Activated B cell treated with CpG ODN at 0.5 μM for 24 hours (primary cell): ENCODE measurements at places on chromosomes 6 and 20. TPM values are rescaled to one million over a fixed set of nuclear protein-coding genes. Genes with fewer than 3 reads are reported as not detected.

Gene ULBP1
- 1.9 and 2.2 TPM in 2 replicates for total RNA-seq

- H3K4me3 ChIP-seq, result no peak overlapping the region
- H3K27me3 ChIP-seq, result peaks cover 7% of the 10 kb centered on the region
Observed at GRCh38 chr6:7004581-7005297, 103.0 kb upstream of the RREB1 start.

GRCh38 chr6:154500769-154501577 lies 9.5 kb downstream of the CNKSR3 start:
- H3K4me1 ChIP-seq, result no peaks in the 10 kb centered on the region
- no peaks in the 10 kb centered on the region for H3K36me3 ChIP-seq
- H3K27me3 ChIP-seq, result peaks cover 12% of the 10 kb centered on the region
- DNase-seq, result no peak

DNA sequence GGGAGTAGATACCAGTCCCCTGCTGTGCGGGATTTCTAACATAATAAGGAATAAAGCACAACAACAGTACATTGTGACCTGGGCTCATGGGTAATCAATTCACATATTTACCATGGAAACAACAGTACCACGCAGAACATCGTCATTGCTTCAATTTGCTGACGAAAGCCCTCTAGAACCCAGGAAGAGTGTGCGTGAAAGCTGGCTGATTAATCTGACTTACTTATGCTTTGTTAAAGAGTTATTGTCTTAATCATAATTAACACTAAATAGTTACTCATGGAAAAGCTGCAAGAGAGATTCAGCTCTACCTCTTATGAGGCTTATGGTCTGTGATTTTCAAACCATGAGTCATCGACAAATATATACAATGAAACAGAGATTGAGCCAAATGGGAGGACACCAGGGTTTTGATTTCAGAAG lies 644.3 kb upstream of the AGPAT4 start:
- no peak overlapping the region for H3K27ac ChIP-seq
- H3K4me1 ChIP-seq, result no peaks in the 10 kb centered on the region
- H3K4me3 ChIP-seq, result no peak overlapping the region

DNA sequence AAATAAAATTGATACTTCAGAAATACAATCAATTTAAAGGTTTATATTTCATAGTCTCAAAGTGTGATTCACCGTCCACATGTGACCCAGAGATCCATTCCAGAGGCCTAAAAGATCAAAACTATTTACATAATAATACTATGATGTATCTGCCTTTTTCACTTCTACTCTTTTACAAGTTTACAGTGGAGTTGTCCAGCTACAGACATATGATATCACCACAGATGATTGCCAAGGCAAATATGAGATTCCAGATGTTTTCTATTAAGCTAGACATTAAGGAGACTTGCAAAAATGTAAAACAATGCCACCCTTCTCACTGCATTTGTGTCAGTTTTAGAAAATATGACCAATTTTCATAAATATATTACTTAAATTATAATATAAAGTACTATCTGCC lies 443.7 kb downstream of the GJA1 start:
- H3K27ac ChIP-seq, result no peak overlapping the region
- H3K27me3 ChIP-seq, result no peaks in the 10 kb centered on the region
- H3K4me3 ChIP-seq, result no peak overlapping the region
- H3K36me3 ChIP-seq, result no peaks in the 10 kb centered on the region
- DNase-seq, result no peak

GRCh38 chr6:25829375-25829774 lies 2.5 kb downstream of the SLC17A1 start:
- H3K4me1 ChIP-seq, result no peaks in the 10 kb centered on the region
- H3K36me3 ChIP-seq, result no peaks in the 10 kb centered on the region
- H3K27ac ChIP-seq, result no peak overlapping the region
- no peak for DNase-seq

DNA sequence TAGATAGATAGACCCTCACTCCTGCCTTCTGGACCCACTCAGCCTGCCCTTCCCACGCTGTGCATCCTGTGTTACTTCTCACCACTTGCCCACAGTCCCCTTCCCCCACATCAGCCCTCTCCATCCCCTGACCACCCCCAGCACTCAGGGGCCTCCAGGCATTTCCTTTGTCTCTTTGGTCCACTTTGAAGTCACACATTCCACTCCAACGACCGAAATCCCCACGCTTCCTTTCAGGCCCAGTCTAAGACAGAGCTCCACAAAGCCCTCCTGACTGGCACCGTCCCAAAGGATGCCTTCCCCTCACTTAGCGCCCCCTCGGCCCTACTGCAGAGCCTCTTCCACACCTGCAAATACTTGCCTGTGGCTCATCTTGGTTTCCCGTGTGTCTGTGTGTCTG lies 83.8 kb downstream of the FOXF2 start:
- H3K4me1 ChIP-seq, result peaks cover 10% of the 10 kb centered on the region
- no peak for DNase-seq
- H3K27me3 ChIP-seq, result peaks cover 16% of the 10 kb centered on the region
- H3K4me3 ChIP-seq, result no peak overlapping the region
- H3K36me3 ChIP-seq, result no peaks in the 10 kb centered on the region

DNA sequence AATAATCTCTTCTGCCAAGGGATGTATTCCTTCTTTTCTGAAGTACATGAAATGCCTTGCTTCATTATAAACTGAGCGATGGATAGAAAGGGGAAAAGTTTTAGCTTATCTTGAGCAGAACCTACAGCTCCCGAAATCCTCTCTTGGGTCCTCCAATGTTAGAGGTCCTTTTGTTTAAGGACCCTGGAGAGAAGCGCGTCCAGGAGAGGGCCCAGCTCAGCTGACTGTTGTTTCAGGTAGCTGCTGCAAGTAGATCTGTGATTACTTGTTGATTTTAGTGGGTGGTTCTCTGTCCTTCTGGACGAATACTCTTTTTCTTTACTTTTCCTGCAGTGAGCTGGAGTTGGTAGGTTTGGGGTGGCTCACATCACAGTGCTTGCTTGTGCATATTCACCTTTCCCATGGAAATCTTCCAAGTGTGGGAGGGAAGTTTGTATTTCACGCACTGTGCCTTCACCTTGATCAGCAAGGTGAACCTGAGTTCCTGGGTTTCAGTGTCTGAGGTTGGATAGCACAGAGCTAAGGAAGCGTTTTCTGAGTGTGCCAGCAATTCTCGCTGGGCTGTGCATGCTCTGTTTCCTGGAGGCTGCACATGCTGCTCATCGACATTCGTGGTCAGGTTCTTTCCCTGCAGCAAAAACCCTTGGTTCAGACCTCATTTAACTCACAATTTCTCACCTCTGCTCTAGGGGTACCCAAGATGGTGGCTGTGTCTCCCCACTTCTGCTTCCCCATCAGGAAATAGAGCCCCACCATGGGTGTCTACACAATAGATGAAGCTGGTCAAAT lies 176.3 kb downstream of the JARID2 start:
- H3K4me3 ChIP-seq, result peak overlapping the region; percentile 24
- peaks cover 42% of the 10 kb centered on the region for H3K36me3 ChIP-seq
- peaks cover 61% of the 10 kb centered on the region for H3K4me1 ChIP-seq
- H3K27me3 ChIP-seq, result no peaks in the 10 kb centered on the region
- H3K27ac ChIP-seq, result peak overlapping the region; percentile 86
- DNase-seq, result no peak

GRCh38 chr6:149846321-149846720 lies 17.8 kb downstream of the LRP11 start:
- no peak for DNase-seq
- no peak overlapping the region for H3K4me3 ChIP-seq

GRCh38 chr6:140319209-140319608 lies 944.8 kb upstream of the CITED2 start:
- peak overlapping the region; percentile 5 for H3K4me3 ChIP-seq
- H3K36me3 ChIP-seq, result no peaks in the 10 kb centered on the region
- H3K4me1 ChIP-seq, result peaks cover 31% of the 10 kb centered on the region
- no peak for DNase-seq
- no peak overlapping the region for H3K27ac ChIP-seq
- no peaks in the 10 kb centered on the region for H3K27me3 ChIP-seq

GRCh38 chr20:3239026-3239866 lies at the start of gene SLC4A11:
SLC4A11 (minus strand) TSS chr20:3239190; CDS start chr20:3239137, 53 bp downstream.
- no peak within 1 kb of the TSS for H3K27ac ChIP-seq
- peaks cover 1% of the 10 kb centered on the region for H3K36me3 ChIP-seq
- H3K27me3 ChIP-seq, result peaks cover 48% of the 10 kb centered on the region
- peaks cover 7% of the 10 kb centered on the region for H3K4me1 ChIP-seq

GRCh38 chr6:22784601-22785410 lies 215.4 kb downstream of the HDGFL1 start:
- no peaks in the 10 kb centered on the region for H3K4me1 ChIP-seq
- H3K36me3 ChIP-seq, result no peaks in the 10 kb centered on the region
- no peak for DNase-seq

GRCh38 chr6:20946022-20946421 lies 411.8 kb downstream of the CDKAL1 start:
- no peaks in the 10 kb centered on the region for H3K27me3 ChIP-seq
- no peaks in the 10 kb centered on the region for H3K4me1 ChIP-seq
- no peak for DNase-seq
- H3K4me3 ChIP-seq, result no peak overlapping the region
- peaks cover 18% of the 10 kb centered on the region for H3K36me3 ChIP-seq

Gene IDH3B
- total RNA-seq, result 121 and 127 TPM in 2 replicates

- H3K4me1 ChIP-seq, result peaks cover 6% of the 10 kb centered on the region
- H3K27me3 ChIP-seq, result peaks cover 18% of the 10 kb centered on the region
- H3K36me3 ChIP-seq, result no peaks in the 10 kb centered on the region
Observed at GRCh38 chr6:150406948-150407347, 38.1 kb downstream of the IYD start.

GRCh38 chr6:83767033-83767432 lies 58.1 kb upstream of the SNAP91 start:
- H3K27me3 ChIP-seq, result no peaks in the 10 kb centered on the region
- DNase-seq, result no peak
- H3K4me1 ChIP-seq, result no peaks in the 10 kb centered on the region
- H3K4me3 ChIP-seq, result no peak overlapping the region
- H3K27ac ChIP-seq, result no peak overlapping the region

DNA sequence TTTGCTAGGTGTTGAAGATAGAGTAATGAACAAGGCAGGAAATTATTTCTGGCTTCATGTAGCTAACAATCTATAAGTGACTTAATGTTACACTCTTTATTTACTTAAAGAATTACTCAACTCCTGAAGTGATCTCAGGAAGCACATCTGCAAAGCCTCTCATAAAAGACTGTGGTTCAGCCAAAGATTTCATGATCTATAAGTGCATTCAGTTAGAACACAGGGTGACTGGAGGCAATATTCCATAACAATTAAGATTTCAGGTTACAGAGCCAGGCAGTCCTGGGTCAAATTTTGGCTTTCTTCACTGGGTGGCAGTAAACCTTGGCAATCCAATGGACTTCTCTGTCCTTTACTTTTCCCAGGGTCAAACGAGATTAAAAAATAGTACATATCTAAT lies 204.0 kb downstream of the TPBG start:
- H3K4me1 ChIP-seq, result no peaks in the 10 kb centered on the region
- DNase-seq, result no peak
- no peaks in the 10 kb centered on the region for H3K36me3 ChIP-seq
- H3K27ac ChIP-seq, result no peak overlapping the region
- no peaks in the 10 kb centered on the region for H3K27me3 ChIP-seq
- no peak overlapping the region for H3K4me3 ChIP-seq

DNA sequence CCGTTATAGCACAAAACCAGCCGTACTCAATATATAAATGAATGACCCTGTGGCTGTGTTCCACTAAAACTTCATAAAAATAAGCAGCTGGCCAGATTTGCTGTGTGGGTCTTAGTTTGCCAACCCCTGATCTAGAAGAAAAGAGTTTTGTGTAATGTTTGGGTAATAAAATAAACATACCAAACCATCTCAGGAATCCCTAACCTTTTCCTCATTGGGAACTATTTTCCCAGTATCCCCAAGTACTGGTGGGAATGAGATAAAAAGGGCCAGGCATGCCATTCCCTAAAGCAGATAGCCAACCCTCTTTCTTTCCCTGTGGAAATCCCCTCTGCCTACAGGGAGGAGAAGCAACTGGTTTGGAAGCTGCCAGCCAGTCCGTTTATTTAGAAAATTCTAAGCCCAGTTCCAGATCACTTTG lies 169.1 kb upstream of the AKAP12 start:
- peaks cover 38% of the 10 kb centered on the region for H3K36me3 ChIP-seq
- no peak for DNase-seq
- H3K4me3 ChIP-seq, result no peak overlapping the region
- no peaks in the 10 kb centered on the region for H3K27me3 ChIP-seq
- H3K4me1 ChIP-seq, result peaks cover 14% of the 10 kb centered on the region

Gene PRICKLE4
- total RNA-seq, result 0.75 TPM in 1 of 2 replicates, not detected in the other

Gene SULF2
- total RNA-seq, result 0.20 and 0.66 TPM in 2 replicates

- H3K27me3 ChIP-seq, result no peaks in the 10 kb centered on the region
- peaks cover 20% of the 10 kb centered on the region for H3K4me1 ChIP-seq
- H3K36me3 ChIP-seq, result no peaks in the 10 kb centered on the region
- H3K4me3 ChIP-seq, result no peak overlapping the region
- H3K27ac ChIP-seq, result no peak overlapping the region
Observed at GRCh38 chr6:38413102-38413800, 226.5 kb downstream of the BTBD9 start.

Gene TXLNB
- 1.9 and 2.4 TPM in 2 replicates for total RNA-seq

GRCh38 chr6:11215773-11216172 lies 16.7 kb downstream of the NEDD9 start:
- H3K27me3 ChIP-seq, result no peaks in the 10 kb centered on the region
- DNase-seq, result no peak
- no peak overlapping the region for H3K4me3 ChIP-seq
- H3K36me3 ChIP-seq, result peaks cover 82% of the 10 kb centered on the region
- no peak overlapping the region for H3K27ac ChIP-seq
- H3K4me1 ChIP-seq, result peaks cover 12% of the 10 kb centered on the region

Gene CDH22
- total RNA-seq, result 0.09 TPM in 1 of 2 replicates, not detected in the other

DNA sequence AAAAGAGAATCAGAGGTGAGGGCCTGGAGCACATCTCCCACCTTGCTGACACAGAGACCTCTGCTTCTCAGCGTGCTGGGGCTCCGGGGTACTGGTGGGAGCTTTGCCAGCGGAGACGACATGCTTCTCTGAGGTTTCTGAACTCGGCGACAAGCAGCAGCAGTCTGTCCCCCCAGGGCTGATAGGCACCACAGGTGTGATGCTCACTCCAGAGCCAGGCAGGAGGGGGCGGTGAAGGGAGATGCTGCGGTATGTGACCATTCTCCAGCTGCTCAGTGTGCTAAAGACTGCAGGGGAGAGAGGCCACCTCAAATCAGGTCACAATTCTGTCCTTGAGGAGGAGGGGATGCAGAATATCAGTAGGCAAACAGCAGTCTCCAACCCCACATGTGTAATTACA lies 219.9 kb downstream of the ALDH8A1 start:
- no peaks in the 10 kb centered on the region for H3K36me3 ChIP-seq
- H3K4me3 ChIP-seq, result no peak overlapping the region
- H3K27ac ChIP-seq, result no peak overlapping the region
- H3K4me1 ChIP-seq, result no peaks in the 10 kb centered on the region
- peaks cover 12% of the 10 kb centered on the region for H3K27me3 ChIP-seq
- no peak for DNase-seq

- H3K4me1 ChIP-seq, result peaks cover 32% of the 10 kb centered on the region
- peak overlapping the region; percentile 88 for H3K27ac ChIP-seq
- peak overlapping the region; percentile 4 for H3K4me3 ChIP-seq
- no peaks in the 10 kb centered on the region for H3K27me3 ChIP-seq
- H3K36me3 ChIP-seq, result peaks cover 6% of the 10 kb centered on the region
- DNase-seq, result no peak
Observed at GRCh38 chr6:151692216-151692615, 115.3 kb upstream of the ESR1 start.
